CD4-positive, alpha-beta T cell treated with Interleukin-2 at 100 ng/mL for 4 hours (primary cell): ENCODE measurements at places on chromosomes 5 and 9.

- no peak for DNase-seq
Measured at GRCh38 chr9:2576631-2577030, 45.0 kb upstream of the VLDLR start.

DNA sequence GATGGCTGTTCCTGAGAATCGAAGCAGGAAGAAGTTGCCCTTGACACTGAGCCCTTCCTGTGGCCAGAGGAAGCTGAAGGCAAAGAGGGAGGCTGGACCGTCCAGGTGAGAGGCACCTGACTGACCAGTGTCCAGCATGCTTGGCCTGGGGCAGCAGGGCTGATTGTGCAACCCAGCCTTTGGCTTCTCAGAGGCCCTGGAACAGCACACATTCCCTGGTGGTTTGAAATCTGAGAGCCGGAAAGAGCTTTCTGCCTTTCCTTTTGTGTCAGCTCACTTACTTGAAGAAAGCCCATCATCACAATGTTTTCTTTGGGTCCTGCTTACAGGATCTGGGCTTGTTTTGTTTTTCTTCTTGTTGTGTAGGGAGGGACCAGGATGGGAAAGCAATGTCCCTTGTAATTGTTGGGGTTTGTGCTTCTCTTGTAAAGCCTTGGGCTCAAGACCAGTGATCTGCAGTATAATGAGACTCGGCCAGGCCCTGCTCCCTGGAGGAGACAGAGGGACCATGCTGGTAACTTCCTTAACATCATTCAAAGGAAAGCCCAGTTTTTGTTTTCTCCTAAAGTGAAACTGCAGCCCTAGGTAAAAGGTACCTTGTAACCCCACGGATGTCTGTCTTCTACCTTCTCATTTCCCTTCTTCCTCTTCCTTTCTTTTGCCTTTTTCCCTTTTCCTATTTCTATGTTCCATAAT is 213.7 kb downstream of the NXNL2 start:
- DNase-seq: no peak

DNA sequence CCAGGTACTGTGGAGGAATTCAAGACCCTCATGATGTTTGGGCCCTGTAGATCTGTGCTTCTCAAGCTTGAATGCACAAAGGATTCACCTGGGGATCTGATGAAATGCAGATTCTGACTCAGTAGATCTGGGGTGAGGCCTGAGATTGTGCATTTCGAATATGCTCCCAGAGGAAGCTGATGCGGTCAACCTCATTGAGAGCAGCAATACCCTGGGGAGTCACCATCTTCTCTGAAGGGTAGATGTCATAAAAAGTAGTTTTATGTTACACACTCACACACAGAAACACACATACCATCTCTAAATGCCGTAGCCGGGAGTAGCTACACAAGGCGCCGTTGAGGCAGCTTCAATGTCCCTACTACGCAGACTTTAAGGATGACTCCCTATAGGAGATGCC is 55.8 kb upstream of the CPEB4 start:
- DNase-seq: no peak

- DNase-seq: no peak
Measured at GRCh38 chr5:100860407-100860806, 42.7 kb downstream of the ST8SIA4 start.

DNA sequence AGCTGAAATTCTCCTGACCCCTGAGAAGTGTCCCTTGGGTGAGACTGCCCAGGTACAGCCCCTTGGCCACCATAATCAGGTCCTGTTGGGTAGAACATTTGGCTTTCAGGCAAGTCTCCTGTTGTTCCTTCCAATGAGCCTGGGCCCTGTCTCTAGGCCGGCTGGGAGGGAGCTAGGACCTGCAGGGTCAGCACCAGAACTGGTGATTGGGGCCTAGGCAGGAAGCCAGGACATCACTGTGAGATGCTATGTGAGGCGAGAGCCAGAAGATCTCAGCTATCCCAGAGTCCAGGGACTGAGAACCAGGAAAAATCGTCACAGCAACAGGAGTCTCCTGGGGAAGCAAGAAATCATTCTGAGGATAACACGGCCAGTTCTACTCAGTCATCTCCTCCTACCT is 51.5 kb downstream of the PCDH1 start:
- no peak for DNase-seq

- no peak for DNase-seq
Measured at GRCh38 chr9:112562235-112562958, 75.8 kb downstream of the KIAA1958 start.

- no peak for DNase-seq
Measured at GRCh38 chr9:4417578-4418325, 72.5 kb upstream of the SLC1A1 start.

DNA sequence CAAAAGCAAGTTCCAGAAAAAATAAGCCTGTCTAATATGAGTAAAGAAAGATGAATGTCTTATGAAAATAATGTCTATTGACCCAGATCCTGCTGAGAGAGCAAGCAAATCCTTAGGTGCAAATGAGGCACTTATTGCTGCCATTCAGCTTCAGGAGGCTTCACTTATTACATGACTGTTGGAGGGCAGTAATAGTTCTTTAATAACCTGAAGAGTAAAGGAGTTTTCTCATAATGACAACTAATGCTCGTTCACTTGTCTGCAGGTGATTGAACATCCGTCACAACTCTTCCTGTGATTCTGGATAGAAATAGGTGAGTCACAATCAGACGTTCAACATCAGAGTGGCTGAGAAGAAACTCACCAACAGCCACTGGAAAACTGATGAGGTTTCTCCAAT is 58.3 kb downstream of the SPOCK1 start:
- no peak for DNase-seq

DNA sequence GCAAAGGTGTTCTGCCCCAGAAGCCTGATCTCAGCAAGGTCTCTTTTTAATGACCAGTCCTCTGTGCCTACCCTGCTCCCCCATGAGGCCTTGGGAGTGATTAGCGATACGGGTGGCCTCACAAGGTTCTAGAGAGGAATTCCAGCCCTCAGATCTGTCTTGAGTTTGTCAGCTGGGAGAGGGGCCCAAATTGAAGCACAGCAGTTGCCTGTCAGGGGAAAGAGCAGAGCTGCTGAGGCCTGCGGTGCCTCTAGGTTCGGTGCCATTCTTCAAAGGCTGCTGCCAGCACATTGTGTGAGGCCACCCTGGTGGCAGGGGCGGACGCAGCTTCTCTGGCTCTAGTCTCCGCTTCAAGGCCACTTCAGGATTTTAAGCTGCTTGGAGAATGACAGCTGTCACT is 85.7 kb upstream of the GRIA1 start:
- no peak for DNase-seq

- no peak for DNase-seq
Measured at GRCh38 chr9:31839273-31839672, 545.2 kb upstream of the ACO1 start.

DNA sequence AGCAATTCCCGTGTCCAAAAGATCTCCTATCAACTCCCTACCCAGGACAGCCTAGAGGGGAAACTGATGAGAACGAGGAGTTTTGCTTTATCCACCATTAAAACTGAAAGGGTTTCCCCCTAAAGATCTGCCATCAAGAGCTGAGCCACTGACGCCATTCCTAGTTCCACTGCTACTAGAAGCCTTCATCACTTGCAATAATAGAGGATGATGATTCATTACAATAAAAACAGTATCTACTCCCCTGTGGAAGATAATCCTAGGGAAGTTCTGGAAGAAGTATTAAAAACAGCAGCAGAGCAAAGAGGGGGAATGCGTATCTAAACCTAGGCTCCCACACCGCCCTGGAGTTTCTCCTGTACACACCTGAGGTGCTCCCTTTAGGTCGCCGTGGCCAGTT is 394.5 kb downstream of the BNC2 start:
- no peak for DNase-seq

DNA sequence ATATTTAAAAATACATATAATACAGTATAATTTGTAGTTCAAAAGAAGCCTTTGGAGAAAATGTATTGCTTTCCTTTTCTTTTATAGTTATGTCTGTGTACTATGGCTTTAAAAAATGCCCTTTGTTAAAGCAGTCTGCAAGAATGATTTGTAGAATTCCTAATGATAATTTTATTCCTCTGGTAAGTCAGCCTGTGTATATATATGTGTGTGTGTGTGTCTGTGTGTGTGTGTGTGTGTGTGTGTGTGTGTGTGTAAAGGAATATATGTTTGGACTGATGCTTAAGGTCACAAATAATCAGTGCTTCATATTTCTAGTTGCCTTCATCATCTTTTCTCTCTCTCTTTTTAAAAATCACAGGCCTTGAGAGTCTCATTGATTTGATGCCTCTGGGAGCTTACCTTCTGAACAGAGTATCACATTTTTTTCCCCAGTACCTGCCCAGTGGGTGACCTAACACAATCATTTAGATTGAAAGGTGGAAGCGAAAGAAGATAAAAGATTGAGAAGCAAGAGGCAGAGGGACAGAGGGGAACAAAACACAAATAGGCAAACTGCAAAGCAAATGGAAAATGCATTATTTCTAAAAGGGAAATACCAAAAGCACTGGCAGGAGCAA is 709.2 kb upstream of the DMAC1 start:
- no peak for DNase-seq

DNA sequence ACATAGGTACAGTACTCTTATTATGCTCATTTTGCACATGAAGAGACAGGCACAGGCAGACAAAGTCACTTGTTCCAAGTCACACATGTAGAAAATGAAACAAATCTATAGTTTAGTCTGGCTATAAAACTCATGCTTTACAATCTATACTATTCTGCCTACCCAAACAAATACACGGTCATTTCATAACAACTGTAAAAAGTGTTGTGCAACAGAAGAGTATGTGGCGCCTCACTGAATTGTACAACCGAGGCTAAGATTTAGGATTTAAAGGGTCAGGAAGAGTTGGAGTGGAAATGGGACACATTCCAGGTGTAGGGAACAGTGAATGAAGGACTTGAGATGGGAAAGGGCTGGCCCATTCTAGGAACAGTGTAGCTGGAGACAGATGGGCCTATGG is 82.9 kb upstream of the TRIO start:
- no peak for DNase-seq

DNA sequence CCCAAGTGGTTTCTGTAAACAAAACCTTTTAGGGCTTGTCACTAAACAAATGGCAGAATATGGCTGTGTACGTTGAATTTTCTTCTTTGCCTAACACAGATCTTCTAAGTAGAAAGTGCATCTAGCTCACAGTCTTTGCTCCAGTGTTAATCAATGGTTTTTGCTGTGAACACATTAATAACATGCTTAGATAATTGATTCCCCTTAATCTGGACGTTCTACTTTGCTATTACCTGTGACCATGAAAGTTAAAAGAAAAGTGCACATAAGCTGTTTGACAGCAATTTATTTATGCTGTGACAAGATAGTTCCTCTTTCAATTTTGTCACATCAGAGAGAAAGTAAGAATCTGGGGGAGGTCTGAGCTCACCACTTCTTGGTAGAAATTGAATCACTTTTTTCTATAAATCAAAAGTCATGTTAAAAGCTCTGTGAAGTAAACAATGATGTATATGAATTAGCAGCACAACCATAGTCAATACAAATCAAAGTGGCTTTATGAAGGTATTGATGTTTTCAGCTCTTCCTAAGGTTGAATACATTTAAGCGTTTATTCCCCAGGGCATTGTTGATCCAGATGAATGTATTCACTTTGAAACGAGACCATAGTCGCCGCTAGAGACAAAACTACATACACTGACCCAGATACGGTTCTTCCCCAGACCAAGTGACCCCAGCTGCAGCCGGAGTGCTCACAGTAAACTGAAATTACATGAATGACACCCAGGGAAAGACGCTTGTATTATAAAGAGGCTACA is 174.6 kb upstream of the ZNF608 start:
- DNase-seq: no peak

DNA sequence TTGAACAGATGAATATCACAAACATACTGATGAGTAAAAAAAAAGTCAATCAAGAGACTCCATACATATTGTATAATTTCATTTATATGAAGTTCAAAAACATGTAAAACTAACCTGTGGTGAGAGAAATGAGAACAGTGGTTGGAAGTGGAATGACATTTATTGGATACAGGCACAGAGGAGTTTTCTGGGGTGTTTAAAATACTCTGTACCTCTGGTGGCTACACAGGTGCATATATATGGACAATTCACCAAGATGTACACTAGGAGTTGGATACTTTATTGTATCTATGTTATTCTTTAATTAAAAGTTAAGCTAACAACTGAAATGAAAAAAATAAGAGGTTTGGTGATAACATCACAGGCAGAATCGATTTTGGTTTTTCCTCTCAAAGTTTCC is 14.1 kb downstream of the FOXD1 start:
- no peak for DNase-seq

DNA sequence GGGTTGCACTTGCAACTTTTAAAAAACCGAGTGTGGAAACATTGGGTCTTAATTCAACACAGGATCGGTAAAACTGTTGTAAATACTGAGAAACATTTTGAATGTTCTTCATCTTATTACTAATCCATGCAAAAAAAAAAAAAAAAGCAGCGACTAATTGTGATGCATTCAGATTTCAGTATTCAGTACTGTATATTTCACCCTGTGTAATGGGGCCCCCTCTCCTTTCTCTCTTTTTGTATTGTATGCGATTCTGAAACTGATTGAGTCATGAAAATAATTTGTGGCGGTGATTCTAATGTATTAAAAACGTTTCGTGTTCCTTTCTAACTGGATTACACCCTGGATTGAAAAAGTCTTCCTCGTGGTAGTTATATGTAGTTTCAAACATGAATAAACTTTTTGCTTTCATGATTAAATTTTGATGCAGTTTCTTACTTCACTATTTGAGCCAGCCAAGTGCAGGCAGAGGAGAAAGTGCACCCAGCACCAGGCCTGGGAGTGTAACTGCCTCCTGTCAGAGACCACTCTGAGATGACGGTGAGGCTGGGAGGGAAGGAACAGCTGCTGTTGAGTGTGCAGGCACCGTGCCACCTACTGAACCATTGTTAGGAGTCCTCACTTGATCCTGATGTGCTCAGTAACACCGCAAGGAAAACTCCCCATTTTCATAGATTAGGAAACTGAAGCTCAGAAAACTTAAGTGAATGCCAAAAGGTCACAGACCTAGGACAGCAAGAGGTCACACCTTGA is 220.0 kb downstream of the PBX3 start:
- no peak for DNase-seq
